ENCODE measurements at places on chromosomes 6 and 20.

- no peak for DNase-seq
Observed at GRCh38 chr20:25076731-25077609, 5.0 kb downstream of the VSX1 start.

DNA sequence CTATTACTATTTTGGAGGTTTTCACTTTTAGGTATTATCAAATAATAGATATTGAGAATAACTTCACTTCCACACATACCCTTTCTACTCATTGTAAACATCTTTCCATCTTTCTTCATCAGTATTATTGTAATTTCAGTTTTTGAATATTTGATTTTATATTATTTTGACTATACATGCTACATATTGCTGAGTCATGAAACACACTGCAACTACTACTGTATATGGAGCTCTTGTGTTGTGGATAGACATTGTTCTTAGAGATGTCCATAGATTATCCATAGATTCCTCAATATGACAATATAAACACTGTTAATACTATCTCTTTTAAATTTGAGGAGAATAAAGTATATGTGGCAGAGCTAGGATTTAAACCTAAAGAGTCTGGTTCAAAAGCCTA is 819 bp upstream of the IMPG1 start:
- DNase-seq, result no peak

DNA sequence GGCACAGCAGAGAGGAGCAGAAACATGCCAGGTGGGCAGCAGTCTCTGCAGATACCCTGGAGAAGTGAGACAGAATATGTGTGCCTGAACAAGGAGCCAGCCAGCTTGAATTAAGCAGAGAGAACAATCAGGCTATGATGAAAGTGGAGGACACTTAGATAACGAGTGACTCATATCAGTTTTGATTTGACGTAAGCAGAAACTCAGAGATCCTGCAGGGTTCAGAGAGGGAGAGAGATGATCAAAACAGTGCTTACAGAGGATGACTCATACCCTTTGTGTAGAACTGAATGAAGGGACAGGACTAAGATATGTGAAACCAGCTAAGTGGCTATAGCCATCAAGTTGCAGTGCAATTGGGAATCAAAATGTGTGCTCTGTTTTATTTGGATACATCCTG is 300.7 kb downstream of the TENT5A start:
- DNase-seq, result no peak

GRCh38 chr6:143146186-143146851 is 85.6 kb downstream of the AIG1 start:
- no peak for DNase-seq

DNA sequence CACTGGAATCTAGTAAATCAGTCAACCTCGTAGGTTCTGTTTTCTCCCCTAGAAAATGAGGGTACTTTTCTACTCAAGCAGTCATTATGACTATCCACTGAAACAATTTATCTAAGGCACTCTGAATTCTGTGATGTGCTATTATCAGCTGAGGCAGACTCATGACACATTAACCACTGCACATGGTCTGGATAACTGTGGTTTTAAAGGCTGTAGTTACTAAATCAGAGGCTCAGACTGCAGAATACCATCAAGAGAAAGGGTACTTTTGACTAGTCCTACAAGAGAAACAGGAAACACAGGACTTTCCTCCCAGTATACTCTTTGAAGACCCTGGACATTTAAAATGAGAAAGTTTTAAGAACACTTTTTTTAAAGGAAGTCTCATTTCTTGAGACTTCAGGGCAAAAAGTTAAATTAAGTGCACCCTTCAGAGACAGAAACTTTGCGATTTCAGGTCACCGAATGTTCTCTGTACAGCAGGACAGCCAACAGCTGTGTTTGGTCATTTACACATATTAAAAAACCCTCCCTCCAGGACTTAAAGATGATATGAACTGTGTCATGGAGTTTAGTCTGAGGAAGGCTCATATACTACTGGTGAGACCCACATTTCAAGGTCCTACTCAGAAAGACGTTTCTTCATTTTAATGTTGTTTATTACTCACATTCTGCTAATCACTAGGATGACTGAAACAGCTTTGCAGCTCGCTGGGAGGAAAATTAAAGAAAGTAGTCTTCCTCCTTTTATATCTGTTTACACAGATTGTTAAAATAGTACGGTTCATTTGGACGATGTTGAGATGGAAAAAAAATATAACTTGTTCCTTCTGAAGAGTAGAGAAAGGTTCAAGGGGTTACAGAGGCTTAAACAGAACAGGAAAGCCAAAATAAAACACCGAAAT is 19.9 kb downstream of the ATXN1 start:
- DNase-seq, result no peak

- DNase-seq, result no peak
Observed at GRCh38 chr20:58224974-58225373, 3.5 kb downstream of the ANKRD60 start.

GRCh38 chr6:82263916-82264315 is 16.4 kb upstream of the IBTK start:
- no peak for DNase-seq

DNA sequence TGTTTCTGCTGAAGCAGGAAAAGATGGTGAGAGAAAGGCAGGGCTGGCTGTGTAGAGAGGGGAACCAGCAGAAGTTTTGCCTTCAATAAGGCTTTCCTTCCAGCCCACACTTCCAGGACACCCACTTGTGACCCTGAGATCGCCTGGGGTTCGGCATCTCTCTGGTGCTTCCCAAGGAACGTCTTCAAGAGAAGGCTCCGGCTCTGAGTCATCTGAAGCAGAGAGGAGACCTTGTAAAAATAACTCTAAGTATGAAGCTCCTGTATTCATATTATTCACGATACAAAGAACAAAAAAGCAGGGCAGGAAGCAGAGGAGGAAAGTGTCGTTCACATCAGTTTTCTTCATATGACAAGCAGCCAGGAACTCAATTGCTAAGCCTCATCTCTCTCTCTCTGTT is 95.4 kb upstream of the MRPS10 start:
- DNase-seq, result no peak
